Liver (tissue), 10 donors: ENCODE measurements at places on chromosomes 6 and 20. TPM values are rescaled to one million over a fixed set of nuclear protein-coding genes. Genes with fewer than 3 reads are reported as not detected.

TFAP2D gene
- not detected for total RNA-seq

DNA sequence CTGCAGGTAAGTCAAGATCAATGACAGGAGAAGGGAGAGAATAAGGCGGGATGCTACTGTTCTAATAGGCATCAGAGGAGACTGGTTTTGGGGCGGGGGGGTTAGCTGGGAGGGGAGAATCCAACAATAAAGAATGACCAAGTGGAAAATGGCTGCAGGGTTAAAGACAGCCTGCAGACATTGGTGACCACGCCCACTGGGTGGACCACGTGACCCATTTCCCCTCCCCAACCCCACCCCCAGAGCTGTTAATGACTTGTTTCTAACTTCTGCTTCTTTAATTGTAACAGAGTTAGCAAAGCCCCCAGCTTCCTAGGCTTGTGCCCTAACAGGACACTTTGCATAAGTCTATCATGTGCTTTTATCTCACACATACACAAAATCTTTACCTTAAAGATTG, 344.5 kb downstream of the KIF16B start:
- no peaks in the 10 kb centered on the region for H3K27me3 ChIP-seq
- no peak overlapping the region for H3K4me3 ChIP-seq
- H3K4me1 ChIP-seq, result no peaks in the 10 kb centered on the region
- no peak for DNase-seq

DNA sequence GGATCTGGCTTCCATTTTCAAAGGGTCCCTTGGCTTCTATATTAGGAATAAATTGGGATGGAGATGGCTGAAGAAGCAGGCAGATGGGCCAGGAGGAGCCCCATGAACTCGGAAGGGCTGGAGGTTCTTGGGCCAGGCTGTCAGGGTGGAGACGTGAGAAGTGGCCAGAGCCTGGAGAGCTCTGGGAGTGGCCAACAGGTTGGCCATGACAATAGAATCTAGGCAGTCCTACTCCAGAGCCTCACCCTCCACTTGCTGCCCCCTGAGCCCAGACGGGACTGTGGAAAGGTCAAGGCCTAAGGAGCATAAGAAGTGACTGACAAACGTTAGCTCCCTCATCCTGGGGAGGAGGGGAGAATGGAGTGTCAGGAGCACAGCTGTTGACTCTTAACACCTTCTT, 62.1 kb downstream of the STK35 start:
- H3K36me3 ChIP-seq, result no peaks in the 10 kb centered on the region
- H3K27ac ChIP-seq, result no peak overlapping the region
- H3K4me1 ChIP-seq, result no peaks in the 10 kb centered on the region
- no peak for DNase-seq
- no peak overlapping the region for H3K4me3 ChIP-seq
- H3K27me3 ChIP-seq, result no peaks in the 10 kb centered on the region

FAM217A gene
- total RNA-seq, result not detected

KIAA0408 gene
- total RNA-seq, result 0.28 TPM

GRCh38 chr20:48285656-48286055, 500.4 kb upstream of the SULF2 start:
- no peaks in the 10 kb centered on the region for H3K36me3 ChIP-seq
- no peak for DNase-seq
- H3K4me3 ChIP-seq, result no peak overlapping the region
- no peak overlapping the region for H3K27ac ChIP-seq
- no peaks in the 10 kb centered on the region for H3K27me3 ChIP-seq
- peaks cover 5% of the 10 kb centered on the region for H3K4me1 ChIP-seq

KIF3B gene
- total RNA-seq, result 8.3 TPM

PRICKLE4 gene
- total RNA-seq, result 0.37 TPM
